ENCODE measurements at places on chromosomes 1 and 21.

GRCh38 chr1:15282810-15283474 lies 35.9 kb downstream of the FHAD1 start:
- H3K27me3 ChIP-seq: no peaks in the 10 kb centered on the region
- peaks cover 17% of the 10 kb centered on the region for H3K4me1 ChIP-seq
- H3K27ac ChIP-seq: no peak overlapping the region
- H3K4me3 ChIP-seq: no peak overlapping the region
- DNase-seq: no peak

GRCh38 chr1:193086342-193086741 lies 18.9 kb downstream of the GLRX2 start:
- DNase-seq: no peak
- H3K4me3 ChIP-seq: no peak overlapping the region
- H3K27me3 ChIP-seq: no peaks in the 10 kb centered on the region
- H3K36me3 ChIP-seq: peaks cover 31% of the 10 kb centered on the region

- DNase-seq: no peak
- no peaks in the 10 kb centered on the region for H3K36me3 ChIP-seq
- H3K4me3 ChIP-seq: no peak overlapping the region
Measured at GRCh38 chr21:35457097-35457804, 408.1 kb upstream of the RUNX1 start.

DNA sequence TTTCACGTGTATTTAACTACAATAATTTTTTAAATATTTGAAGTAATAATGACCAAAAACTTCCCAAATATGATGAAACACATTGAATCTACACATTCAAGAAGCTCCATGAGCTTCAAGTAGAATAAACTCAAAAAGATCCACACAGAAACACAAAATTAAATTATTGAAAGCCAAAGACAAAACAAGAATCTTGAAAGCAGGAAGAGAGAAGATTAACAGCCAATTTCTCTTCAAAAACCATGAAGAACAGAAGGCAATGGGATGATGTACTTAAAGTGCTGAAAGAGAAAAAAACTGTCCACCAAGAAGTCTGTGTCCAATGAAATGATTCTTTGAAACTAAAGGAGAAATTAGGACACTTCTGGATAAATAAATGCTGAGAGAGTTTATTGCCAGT lies 5.1 kb upstream of the KRTAP10-10 start:
- no peak for DNase-seq
- no peaks in the 10 kb centered on the region for H3K36me3 ChIP-seq
- no peaks in the 10 kb centered on the region for H3K27me3 ChIP-seq
- no peaks in the 10 kb centered on the region for H3K4me1 ChIP-seq

DNA sequence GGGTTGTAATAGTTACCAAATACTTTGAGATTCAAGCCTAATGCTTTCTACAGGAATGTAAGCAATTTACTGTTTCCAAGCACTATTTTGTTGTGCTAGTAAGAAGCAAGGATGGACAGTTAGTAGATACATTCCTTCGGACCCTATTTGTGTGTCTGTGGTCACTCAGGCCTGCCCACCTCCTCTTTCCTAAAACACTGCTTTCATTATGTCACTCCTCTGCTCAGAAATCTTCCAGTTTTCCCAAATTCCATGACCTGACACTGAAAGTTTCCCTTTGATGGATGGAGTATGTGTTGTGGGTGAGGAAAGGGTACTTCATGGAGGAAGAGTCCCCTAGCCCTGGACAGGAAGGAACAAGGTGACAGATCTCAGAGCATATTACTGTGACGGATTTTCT lies 141.1 kb downstream of the DISP1 start:
- no peak overlapping the region for H3K4me3 ChIP-seq
- no peaks in the 10 kb centered on the region for H3K36me3 ChIP-seq
- H3K4me1 ChIP-seq: no peaks in the 10 kb centered on the region
- no peak for DNase-seq
- H3K27me3 ChIP-seq: no peaks in the 10 kb centered on the region

DNA sequence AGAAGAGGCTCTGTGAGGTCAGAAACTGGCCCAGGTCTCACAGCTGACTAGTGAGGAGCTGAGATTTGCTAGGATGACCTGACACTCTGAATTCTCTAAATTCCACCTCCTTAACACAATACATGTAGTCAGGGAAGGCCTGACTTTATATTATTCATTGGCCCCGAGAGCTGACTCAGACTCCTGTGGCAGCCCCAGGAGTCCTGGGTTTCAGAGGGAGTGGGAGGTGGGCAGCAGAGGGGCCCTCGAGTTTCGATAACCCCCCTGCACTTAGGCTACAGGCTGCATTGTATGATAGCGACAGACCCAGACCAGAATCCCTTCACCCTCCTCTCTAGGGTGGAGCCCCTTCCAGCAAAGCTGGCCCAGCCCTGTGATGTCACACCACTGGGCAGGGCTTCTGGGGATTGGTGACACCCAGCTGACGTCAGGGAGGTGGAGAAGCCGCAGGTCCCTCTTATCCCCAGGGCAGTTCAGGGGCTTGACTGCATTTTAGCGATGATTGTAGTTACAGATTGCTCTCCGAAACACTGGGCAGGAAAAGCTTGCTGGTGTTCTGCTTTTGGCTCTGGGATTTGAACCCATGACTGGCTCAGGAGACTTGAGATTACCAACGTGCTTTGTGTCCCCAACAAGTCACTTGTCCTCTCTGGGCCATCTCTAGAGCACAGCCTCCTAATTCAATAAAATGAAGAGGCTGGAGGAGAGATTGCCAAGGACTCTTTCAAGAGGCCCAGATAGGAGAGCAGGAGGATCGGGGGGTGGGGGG lies 17.0 kb upstream of the GPR37L1 start:
- peak overlapping the region; percentile 96 for H3K27ac ChIP-seq
- no peaks in the 10 kb centered on the region for H3K36me3 ChIP-seq
- DNase-seq: peak; percentile 94

- peak; percentile 17 for DNase-seq
- H3K27ac ChIP-seq: no peak overlapping the region
- no peaks in the 10 kb centered on the region for H3K36me3 ChIP-seq
- no peaks in the 10 kb centered on the region for H3K4me1 ChIP-seq
- no peaks in the 10 kb centered on the region for H3K27me3 ChIP-seq
Measured at GRCh38 chr1:63557365-63557987, 34.2 kb downstream of the EFCAB7 start.

GRCh38 chr21:16022116-16022515 lies 292.3 kb downstream of the USP25 start:
- DNase-seq: no peak
- H3K4me1 ChIP-seq: no peaks in the 10 kb centered on the region
- no peaks in the 10 kb centered on the region for H3K36me3 ChIP-seq
- H3K27me3 ChIP-seq: no peaks in the 10 kb centered on the region

- peak; percentile 75 for DNase-seq
- H3K36me3 ChIP-seq: no peaks in the 10 kb centered on the region
- peak overlapping the region; percentile 87 for H3K27ac ChIP-seq
- peak overlapping the region; percentile 82 for H3K4me3 ChIP-seq
Measured at GRCh38 chr1:116373431-116374352, 648 bp downstream of the ATP1A1 start.

- peak overlapping the region; percentile 77 for H3K27ac ChIP-seq
- peaks cover 72% of the 10 kb centered on the region for H3K4me1 ChIP-seq
- no peak overlapping the region for H3K4me3 ChIP-seq
- H3K36me3 ChIP-seq: no peaks in the 10 kb centered on the region
- no peak for DNase-seq
Measured at GRCh38 chr21:41707960-41708330, 58.9 kb downstream of the RIPK4 start.

- peaks cover 10% of the 10 kb centered on the region for H3K27me3 ChIP-seq
- H3K4me1 ChIP-seq: no peaks in the 10 kb centered on the region
- H3K4me3 ChIP-seq: no peak overlapping the region
- no peaks in the 10 kb centered on the region for H3K36me3 ChIP-seq
- H3K27ac ChIP-seq: no peak overlapping the region
- DNase-seq: no peak
Measured at GRCh38 chr1:212587016-212587887, 21.3 kb upstream of the ATF3 start.

GRCh38 chr21:32917362-32918135 lies 108.2 kb upstream of the OLIG2 start:
- no peak overlapping the region for H3K27ac ChIP-seq
- no peak overlapping the region for H3K4me3 ChIP-seq
- H3K4me1 ChIP-seq: no peaks in the 10 kb centered on the region
- no peak for DNase-seq

DNA sequence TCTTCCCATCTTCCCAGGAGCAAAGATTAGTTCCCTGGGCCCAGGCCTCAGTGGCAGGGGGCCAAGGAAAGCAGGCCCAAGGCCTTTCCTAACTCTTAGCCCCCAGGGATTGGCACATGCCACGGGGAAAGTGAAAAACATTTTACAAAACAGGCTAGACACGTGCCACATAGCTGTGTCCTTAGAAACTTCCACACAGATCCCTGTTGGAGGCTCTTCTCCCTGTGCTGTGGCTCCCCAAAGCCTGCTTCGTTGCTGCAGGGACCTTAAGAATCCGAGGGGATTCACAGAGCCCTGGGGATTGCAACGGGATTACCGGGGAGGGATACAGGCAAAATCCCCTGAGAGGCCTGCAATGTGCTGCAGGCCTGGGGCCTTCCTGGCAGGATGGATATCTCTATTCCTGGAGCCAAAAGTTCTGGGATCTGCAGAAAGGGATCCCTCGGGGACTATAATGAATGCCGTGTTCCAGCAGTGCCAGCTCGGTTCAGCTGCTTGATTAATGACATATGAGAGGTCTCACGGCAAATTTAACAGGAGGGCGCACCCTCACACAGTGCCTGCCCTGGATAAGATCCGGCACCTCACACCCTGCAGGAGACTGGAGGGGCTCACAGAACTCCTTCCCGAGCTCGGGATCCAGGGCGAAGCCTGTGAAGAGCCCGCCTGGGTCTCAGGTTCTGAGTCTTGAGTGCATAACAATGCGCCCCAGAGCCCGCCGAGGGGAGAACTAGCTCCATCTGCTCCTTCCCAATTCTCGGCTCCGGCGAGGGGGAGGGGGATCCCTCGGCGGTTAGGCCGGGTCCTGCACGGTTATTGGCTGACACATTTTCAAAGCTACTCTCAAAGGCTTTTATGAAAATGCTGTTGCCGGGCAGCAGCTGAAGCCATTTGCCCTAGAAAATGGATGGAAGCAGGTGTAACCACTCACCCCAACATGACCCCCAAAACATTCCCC lies 15.3 kb upstream of the RGS8 start:
- H3K36me3 ChIP-seq: no peaks in the 10 kb centered on the region
- H3K4me3 ChIP-seq: no peak overlapping the region
- DNase-seq: no peak
- peaks cover 5% of the 10 kb centered on the region for H3K27me3 ChIP-seq
- no peak overlapping the region for H3K27ac ChIP-seq
- no peaks in the 10 kb centered on the region for H3K4me1 ChIP-seq

GRCh38 chr1:198841477-198841876 lies 202.6 kb downstream of the PTPRC start:
- no peaks in the 10 kb centered on the region for H3K27me3 ChIP-seq
- H3K4me1 ChIP-seq: no peaks in the 10 kb centered on the region
- no peak for DNase-seq
- no peaks in the 10 kb centered on the region for H3K36me3 ChIP-seq
- no peak overlapping the region for H3K27ac ChIP-seq
- H3K4me3 ChIP-seq: no peak overlapping the region

- H3K36me3 ChIP-seq: no peaks in the 10 kb centered on the region
- DNase-seq: no peak
- no peak overlapping the region for H3K4me3 ChIP-seq
- H3K4me1 ChIP-seq: peaks cover 2% of the 10 kb centered on the region
- peaks cover 42% of the 10 kb centered on the region for H3K27me3 ChIP-seq
- no peak overlapping the region for H3K27ac ChIP-seq
Measured at GRCh38 chr1:10832703-10833102, 36.3 kb upstream of the CASZ1 start.

DNA sequence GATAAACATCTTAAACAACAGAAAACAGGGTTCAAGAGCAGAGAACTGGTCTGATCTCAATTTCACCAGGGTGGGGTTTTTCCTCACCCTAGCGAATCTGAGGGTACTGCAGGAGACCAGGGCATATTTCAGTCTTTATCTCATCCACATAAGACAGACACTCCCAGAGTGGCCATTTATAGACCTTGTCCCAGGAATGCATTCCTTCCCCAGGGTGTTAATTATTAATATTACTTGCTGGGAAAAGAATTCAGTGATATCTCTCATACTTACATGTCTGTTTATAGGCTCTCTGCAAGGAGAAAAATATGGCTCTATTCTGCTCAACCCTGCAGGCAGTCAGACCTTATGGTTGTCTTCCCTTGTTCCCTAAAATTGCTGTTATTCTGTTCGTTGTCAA lies 84.1 kb downstream of the LYPLAL1 start:
- H3K4me1 ChIP-seq: no peaks in the 10 kb centered on the region
- H3K27ac ChIP-seq: no peak overlapping the region
- no peaks in the 10 kb centered on the region for H3K27me3 ChIP-seq
- no peak overlapping the region for H3K4me3 ChIP-seq
- no peak for DNase-seq

DNA sequence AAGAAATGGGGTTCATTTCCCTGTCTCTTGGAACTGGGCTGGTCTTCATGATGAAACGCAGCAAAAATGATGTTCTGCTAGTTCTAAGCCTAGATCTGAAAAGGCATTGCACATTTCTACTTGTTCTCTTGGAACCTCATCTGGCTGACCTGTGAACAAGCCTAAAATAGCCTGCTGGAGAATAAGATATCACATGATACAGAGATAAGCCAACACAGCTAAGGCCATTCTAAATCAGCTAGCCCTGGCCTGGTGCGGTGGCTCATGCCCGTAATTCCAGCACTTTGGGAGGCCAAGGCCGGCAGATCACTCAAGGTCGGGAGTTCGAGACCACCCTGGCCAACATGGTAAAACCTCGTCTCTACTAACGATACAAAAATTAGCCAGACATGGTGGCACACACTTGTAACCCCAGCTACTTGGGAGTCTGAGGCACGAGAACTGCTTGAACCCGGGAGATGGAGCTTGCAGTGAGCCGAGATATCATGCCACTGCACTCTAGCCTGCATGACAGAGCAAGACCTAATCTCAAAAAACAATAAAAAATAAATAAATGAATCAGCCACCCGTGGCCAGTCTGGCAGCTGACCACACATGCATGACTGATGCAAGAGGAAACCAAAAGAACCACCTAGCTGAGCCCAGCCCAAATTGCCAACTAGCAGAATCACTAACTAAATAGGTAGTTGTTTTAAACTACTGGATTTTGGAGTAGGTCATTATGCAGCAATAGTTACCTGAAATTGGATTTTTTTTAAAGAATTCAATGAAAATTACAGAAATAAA lies 18.0 kb downstream of the CD244 start:
- peak overlapping the region; percentile 36 for H3K27ac ChIP-seq
- H3K4me1 ChIP-seq: no peaks in the 10 kb centered on the region
- H3K4me3 ChIP-seq: no peak overlapping the region

DNA sequence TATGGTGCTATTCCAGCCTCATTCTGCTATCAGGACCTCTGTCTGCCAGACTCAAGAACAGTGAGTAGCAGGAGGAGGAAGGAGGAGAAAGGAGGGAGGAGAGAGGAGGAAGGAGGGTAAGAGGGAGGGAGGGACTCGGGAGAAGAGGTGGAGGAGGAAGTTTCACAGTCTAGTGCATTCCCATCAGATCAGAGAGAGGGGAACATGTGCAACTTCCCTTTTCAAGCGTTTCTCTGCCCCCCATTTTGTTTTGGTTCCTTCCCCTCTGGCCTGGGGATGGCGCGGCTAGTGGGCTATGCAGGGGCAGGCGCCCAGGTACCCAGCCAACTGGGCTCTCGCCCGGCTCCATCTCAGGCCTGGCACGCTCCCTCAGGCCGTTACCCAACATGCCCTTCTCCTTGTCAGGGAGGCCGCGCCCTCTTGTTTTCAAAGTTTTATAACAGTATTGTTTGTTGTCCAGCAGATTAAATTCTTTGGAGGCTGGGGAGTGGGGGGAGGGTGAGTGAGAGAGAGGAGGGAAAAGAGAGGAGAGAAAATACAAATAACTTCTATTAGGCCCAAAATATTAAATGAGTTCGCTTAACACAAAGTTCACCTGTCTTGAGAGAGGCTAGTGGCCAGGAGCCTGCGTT lies 56.0 kb downstream of the CD46 start:
- H3K36me3 ChIP-seq: peaks cover 70% of the 10 kb centered on the region
- H3K4me3 ChIP-seq: no peak overlapping the region
- H3K27ac ChIP-seq: no peak overlapping the region
- H3K27me3 ChIP-seq: no peaks in the 10 kb centered on the region
